ENCODE measurements at places on chromosomes 12 and 14.

DNA sequence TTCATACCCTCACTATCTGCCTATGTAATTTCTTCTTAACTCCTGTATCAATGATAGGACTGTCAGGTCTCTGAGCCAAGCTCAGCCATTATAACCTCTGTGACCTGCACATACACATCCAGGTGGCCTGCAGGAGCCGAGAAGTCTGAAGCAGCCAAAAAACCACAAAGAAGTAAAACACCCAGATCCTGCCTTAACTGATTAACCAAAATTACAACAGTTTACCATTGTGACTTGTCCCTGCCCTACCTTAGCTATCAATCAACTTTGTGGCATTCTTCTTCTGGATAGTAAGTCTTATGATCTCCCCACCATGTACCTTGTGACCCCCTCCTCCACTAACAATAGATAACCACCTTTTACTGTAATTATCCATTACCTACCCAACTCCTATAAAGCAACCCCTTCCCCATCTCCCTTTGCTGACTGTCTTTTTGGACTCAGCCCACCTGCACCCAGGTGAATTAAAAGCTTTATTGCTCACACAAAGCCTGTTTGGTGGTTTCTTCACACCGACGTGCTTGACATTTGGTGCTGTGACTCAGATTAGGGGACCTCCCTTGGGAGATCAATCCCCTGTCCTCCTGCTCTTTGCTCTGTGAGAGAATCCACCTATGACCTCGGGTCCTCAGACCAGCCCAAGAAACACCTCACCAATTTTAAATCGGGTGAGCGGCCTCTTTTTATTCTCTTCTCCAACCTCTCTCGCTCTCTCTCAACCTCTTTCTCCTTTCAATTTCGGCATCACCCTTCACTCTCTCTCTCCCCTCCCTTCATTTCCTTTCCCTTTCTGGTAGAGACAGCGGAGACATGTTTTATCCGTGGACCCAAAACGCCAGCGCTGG is 11.5 kb upstream of the LGMN start:
- no peak for DNase-seq

GRCh38 chr14:68860771-68861170 is 67.9 kb upstream of the ZFP36L1 start:
- no peak for DNase-seq

DNA sequence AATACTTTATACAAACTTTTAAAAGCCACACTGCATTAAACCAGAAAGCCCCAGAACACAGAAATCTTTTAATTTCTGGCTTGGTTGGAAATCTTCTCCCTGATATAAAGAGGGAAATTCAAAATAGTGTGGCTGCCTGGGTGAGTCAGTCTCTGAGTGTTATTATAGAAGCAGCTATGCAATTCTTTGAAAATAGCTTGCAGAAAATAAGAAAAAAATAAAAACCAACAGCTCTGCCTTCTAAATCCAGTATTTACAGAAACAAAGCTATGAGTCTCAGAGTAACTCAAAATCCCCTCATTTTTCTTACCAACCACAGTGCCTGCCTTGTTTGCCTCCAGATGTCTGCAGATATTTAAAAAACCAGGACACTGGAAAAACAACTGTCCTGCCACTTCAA is 68.6 kb upstream of the FERMT2 start:
- DNase-seq = no peak

- no peak for DNase-seq
Measured at GRCh38 chr12:131589221-131589897, 121.5 kb upstream of the SFSWAP start.

DNA sequence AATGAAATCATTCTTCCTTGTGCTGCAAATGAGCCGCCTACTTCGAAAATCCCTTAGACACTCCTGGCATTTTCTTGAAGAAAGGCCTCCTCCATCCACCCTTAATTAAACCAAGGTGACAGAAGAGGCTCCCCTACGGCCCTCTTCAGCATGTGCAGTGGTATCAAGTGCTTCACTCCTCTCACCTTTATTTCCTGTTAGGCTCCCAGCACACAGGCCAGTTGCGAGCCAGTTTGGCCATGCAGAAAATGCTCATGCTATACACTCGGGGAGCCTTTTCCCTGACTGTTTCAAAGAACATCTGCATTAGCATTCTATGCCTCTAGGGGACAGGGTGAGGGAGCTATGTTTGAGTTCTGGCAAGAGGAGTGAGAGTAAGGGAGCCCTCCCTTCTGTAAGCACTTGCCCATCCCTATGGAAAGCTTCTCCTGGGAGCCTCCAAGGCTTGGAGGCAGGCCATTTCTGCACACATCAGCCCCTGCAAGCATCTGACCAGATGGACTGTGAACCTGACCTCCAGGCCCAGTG is 291.5 kb downstream of the RPS29 start:
- DNase-seq = no peak

All from fibroblast of skin of left biceps (primary cell).